ENCODE measurements at places on chromosomes 13 and 19. TPM values are rescaled to one million over a fixed set of nuclear protein-coding genes. Genes with fewer than 3 reads are reported as not detected.

DNA sequence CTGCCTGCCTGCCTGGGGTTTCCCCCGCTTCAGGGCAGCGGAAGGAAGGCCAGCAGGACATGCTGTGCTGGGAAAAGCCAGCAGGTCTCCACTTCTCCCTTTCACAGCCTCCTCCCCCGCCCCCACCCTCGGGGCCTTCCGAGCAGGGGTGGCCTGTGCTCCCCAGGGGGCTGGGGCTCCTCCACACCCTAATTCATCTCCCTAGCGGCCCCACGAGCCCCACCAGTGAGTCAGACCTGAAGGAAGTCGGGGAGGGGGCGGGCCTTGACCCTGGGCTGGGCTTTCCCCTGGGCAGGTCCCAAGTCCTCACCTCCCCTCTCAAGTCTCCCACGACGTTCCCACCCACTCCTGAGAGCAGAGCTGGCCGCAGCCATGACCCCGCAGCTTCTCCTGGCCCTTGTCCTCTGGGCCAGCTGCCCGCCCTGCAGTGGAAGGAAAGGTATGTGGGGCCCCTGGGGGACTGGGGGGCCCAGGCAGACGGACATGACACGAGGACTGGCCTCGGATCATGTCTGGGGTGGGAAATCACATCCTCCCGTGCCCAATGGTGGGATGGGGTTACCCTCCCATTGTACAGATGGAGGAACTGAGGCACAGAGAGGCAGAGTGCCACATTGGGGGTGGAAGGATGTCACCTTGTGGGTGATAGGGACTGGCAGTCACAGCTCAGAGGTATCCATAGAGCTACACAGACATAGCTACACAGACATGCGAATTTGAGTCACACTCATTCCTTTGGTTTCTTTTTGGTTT lies at the start of gene EBI3:
EBI3 (plus strand) TSS at position 345 of the 753 bp plus-strand sequence; CDS start at position 373, 28 bp downstream.
- no peak within 1 kb of the TSS for H3K27ac ChIP-seq
- H3K36me3 ChIP-seq = no peaks in the 10 kb centered on the region
- H3K4me1 ChIP-seq = peaks cover 9% of the 10 kb centered on the region
- DNase-seq = no peak
- H3K4me3 ChIP-seq = no peak within 1 kb of the TSS

DNA sequence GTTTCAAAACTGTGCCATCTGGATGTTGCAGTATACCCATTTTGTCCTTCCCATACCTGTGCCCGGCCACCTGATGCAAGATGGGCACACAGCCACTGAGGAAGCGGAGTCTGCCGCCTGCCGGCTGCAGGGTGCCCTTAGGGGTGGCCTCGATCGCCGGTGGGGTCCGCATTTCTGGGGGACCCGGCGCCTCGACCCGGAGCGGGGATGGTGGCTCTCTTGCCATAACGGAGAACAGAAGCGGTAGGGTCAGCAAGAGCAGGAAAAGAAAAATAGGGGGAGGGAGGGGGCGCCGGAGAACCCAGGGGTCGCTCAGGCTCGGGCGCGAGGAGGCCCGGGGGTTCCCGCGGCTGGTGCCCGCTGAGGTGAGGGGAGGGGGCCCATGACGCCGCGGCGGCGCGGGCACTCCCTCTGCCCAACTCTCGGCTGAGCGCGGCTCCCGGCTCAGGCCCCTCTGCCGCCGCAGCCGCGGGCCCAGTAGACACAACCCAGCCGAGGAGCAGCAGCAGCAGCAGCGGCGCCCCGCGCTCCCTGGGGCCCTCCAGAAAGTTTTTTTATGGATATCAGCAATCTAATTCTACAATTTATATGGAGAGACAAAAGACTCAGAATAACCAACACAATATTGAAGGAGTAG lies 13.8 kb upstream of the CYP4F2 start:
- no peak overlapping the region for H3K4me3 ChIP-seq
- no peak overlapping the region for H3K27ac ChIP-seq
- no peaks in the 10 kb centered on the region for H3K36me3 ChIP-seq
- DNase-seq = no peak

- no peak overlapping the region for H3K27ac ChIP-seq
- H3K4me1 ChIP-seq = peaks cover 23% of the 10 kb centered on the region
- no peak for DNase-seq
- H3K36me3 ChIP-seq = no peaks in the 10 kb centered on the region
- H3K4me3 ChIP-seq = no peak overlapping the region
These were observed 39.2 kb downstream of the TSSK6 start for GRCh38 chr19:19475849-19476828.

DNA sequence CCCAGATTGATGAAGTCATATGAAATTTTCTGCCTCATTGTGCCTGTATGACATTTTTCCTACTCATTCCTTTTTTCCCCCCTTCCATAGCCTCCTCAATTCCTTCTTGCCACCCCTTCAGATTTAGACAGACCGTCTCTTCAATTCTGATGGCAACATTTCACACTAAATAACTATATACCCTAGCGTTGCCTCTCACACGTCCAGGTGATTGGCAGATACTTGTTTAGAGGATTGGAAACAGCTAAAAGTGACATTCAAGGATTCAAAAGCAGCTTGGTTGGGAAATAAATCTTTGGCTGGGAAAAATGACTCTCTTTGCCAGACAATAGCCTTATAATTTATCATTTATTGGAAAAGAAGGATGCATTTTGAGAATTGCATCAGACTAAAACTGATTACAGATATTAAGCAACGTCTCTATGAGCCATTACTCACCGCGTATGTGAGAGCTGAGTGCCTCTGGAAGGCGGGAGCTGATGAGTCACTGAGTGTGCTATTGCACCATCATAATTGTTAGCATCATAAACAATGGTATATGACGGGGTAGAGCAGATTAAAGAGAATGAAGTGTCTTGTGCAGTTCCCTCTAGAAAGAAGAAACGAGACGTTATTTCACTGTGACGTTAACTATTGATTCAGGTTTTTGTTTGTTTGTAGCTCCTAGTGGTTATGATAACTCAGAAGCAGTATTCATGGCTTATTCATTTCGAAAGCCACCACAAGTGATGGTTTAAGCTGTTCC lies 61.1 kb upstream of the FAM216B start:
- DNase-seq = no peak
- no peaks in the 10 kb centered on the region for H3K36me3 ChIP-seq
- no peaks in the 10 kb centered on the region for H3K27me3 ChIP-seq
- no peak overlapping the region for H3K4me3 ChIP-seq

GRCh38 chr13:51912091-51912490 lies 50.3 kb downstream of the CCDC70 start:
- DNase-seq = no peak
- H3K4me3 ChIP-seq = no peak overlapping the region
- H3K27me3 ChIP-seq = no peaks in the 10 kb centered on the region

DNA sequence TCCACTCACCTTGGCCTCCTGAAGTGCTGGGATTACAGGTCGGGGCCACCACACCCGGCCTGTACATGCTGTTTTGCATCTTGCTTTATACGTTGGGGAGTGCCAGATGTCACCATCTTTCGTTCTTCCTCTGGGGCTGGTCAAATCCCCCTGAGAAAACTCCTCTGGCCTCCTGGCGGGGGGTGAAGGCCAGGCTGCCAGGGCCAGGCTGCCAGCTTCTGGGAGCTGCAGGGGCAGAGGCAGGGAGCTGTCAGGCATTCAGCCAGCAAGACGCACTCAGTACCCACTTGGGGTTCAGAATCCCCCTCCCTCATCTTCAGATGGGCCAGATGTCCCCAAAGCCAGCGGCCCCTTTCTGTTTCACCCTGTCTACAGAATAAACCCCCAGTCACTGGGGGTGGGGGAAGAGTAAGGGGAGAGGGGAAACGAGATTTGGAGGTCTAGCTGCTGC lies 16.1 kb downstream of the ZSWIM9 start:
- peaks cover 21% of the 10 kb centered on the region for H3K36me3 ChIP-seq
- H3K27me3 ChIP-seq = no peaks in the 10 kb centered on the region
- no peaks in the 10 kb centered on the region for H3K4me1 ChIP-seq
- no peak overlapping the region for H3K27ac ChIP-seq
- no peak overlapping the region for H3K4me3 ChIP-seq

- no peaks in the 10 kb centered on the region for H3K27me3 ChIP-seq
- peak overlapping the region; percentile 68 for H3K27ac ChIP-seq
- peak overlapping the region; percentile 80 for H3K4me3 ChIP-seq
- peaks cover 7% of the 10 kb centered on the region for H3K4me1 ChIP-seq
- peak; percentile 39 for DNase-seq
These were observed 872 bp downstream of the HOMER3 start for GRCh38 chr19:18939922-18940768.

DNA sequence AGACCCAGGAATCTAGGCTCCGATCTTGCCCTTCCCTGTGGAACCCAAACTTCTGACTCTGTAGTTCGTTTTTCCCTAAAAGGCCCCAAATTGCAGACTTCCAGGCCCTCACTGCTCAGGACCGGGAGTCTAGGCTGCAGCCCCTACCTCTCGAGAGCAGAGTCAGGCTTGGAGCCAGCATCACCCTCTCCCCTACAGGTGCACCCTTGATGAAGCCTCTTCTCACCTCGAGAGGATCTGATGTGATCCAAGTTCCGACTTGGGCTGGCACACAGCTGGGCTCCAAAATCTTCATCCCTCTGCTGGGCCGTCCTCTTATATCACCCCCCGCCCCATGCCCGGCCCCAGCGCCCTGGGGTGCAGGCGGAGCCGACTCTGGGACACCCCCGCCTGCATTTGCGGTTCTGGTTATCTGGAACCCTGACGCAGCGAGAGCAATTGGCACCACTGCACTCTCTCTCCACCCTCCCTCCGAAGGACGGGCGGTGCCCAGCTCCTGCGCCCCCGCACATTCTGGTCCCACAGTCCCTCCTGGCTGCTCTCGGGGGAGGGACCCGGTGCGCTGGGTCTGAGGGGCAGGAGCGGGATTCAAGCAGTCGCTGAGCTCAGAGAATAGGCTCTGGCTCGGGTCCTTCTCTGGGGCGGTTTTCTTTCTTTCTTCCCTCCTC lies at the start of gene KLK7:
KLK7 (minus strand) TSS at position 293 of the 668 bp plus-strand sequence. CDS start 1,518 bp downstream, outside the sequence.
- DNase-seq = no peak
- H3K27me3 ChIP-seq = peaks cover 29% of the 10 kb centered on the region
- no peak within 1 kb of the TSS for H3K27ac ChIP-seq
- H3K4me1 ChIP-seq = no peaks in the 10 kb centered on the region
- H3K4me3 ChIP-seq = no peak within 1 kb of the TSS
- H3K36me3 ChIP-seq = no peaks in the 10 kb centered on the region

DNA sequence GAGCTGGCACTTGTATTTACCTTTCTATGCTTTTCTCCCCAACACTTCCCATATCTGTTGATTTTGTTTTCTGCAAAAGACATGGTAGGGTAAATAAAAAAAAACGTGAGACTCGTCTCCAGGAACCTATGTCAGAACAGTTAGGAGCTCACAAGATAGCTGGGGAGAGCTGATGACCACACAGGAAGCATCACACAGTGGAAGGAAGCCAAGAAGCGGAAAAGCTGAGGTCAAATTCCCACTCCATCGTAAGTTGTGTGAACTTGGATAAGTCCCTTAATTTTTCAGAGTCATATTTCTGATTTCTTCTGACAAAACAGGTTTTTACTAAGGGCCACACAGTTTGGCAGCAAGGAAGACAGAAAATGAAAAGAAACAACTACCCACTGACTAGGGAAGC lies 199.6 kb downstream of the KLF5 start:
- DNase-seq = no peak
- H3K27ac ChIP-seq = no peak overlapping the region
- H3K4me3 ChIP-seq = no peak overlapping the region
- H3K36me3 ChIP-seq = no peaks in the 10 kb centered on the region
- H3K4me1 ChIP-seq = no peaks in the 10 kb centered on the region

- no peak for DNase-seq
- H3K27ac ChIP-seq = no peak overlapping the region
- no peaks in the 10 kb centered on the region for H3K36me3 ChIP-seq
- H3K27me3 ChIP-seq = no peaks in the 10 kb centered on the region
These were observed 322.9 kb downstream of the GPC6 start for GRCh38 chr13:93549326-93550005.

- H3K27ac ChIP-seq = no peak overlapping the region
- H3K4me3 ChIP-seq = no peak overlapping the region
- no peaks in the 10 kb centered on the region for H3K36me3 ChIP-seq
- DNase-seq = no peak
- no peaks in the 10 kb centered on the region for H3K27me3 ChIP-seq
These were observed 16.8 kb upstream of the IGSF23 start for GRCh38 chr19:44596428-44597130.

DNA sequence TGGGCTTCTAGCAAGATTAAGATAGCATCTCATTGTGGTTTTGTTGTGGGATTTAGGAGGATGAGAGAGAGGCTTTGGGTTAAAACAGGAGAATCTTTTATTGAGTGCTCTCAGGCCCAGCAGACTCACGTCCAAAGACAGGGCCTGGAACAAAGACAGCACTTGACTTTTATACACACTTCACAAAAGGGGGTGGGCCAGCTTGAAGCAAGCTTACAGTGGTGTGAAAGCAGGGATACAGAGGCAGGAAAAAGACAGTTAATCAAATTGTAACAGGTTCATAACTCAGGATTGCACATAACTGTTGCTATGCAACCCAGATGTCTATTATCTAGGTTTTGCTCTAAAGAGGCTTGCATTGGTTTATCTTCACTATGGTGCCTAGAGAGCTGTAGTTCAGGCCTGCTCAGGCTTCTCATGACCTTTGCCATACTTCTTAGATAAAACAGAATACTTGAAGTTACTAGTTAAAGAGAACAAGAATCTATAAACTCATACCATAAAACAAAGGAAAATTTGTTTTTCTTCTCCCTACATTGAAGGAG lies 42.2 kb upstream of the CEACAM21 start:
- no peaks in the 10 kb centered on the region for H3K27me3 ChIP-seq
- H3K27ac ChIP-seq = no peak overlapping the region
- H3K36me3 ChIP-seq = no peaks in the 10 kb centered on the region
- H3K4me3 ChIP-seq = no peak overlapping the region
- peaks cover 4% of the 10 kb centered on the region for H3K4me1 ChIP-seq

- no peaks in the 10 kb centered on the region for H3K36me3 ChIP-seq
- H3K4me3 ChIP-seq = no peak overlapping the region
- no peak overlapping the region for H3K27ac ChIP-seq
- DNase-seq = no peak
- no peaks in the 10 kb centered on the region for H3K27me3 ChIP-seq
- H3K4me1 ChIP-seq = no peaks in the 10 kb centered on the region
These were observed 1769.0 kb upstream of the PCDH20 start for GRCh38 chr13:63184693-63185092.

IGFL2 gene
- total RNA-seq = not detected

LRRC8E gene
- total RNA-seq = 1.0 TPM

ZNF793 gene
- total RNA-seq = 8.1 TPM

TMEM238 gene
- total RNA-seq = not detected

Measured in heart right ventricle (tissue), 16 donors.